ENCODE measurements at places on chromosomes 7 and 10.
A peak's percentile ranks its signal among the peaks of the same experiment; 100 is the strongest.

DNA sequence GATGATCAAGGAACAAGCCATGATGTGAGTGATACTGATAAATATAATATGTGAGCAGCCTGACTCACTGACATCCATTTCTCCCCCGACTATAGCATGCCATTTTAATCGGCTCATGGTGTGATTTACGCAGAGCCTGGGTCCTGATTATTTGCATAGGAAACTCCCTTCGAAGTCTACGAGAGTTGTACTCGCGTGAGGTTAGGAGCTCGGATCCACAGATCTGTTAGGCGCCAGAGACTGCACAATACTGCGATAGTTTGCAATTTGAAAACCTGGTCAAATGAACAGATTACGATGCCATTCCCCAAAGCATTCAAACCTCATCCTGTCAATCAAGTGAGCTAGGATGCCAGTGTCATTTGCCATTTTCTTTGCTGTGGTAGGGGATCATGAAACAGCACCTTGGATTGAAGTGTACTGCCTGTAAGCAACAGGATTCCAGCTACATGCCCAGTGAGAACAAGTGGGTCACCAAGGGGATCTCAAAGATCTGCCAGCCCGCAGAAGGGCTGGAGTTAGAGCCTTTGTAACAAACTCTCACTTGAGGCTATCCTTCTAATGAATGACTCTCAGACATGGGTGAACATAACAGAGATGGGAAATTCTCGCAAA, 158.3 kb downstream of the FRMD4A start:
- no peak for DNase-seq

DNA sequence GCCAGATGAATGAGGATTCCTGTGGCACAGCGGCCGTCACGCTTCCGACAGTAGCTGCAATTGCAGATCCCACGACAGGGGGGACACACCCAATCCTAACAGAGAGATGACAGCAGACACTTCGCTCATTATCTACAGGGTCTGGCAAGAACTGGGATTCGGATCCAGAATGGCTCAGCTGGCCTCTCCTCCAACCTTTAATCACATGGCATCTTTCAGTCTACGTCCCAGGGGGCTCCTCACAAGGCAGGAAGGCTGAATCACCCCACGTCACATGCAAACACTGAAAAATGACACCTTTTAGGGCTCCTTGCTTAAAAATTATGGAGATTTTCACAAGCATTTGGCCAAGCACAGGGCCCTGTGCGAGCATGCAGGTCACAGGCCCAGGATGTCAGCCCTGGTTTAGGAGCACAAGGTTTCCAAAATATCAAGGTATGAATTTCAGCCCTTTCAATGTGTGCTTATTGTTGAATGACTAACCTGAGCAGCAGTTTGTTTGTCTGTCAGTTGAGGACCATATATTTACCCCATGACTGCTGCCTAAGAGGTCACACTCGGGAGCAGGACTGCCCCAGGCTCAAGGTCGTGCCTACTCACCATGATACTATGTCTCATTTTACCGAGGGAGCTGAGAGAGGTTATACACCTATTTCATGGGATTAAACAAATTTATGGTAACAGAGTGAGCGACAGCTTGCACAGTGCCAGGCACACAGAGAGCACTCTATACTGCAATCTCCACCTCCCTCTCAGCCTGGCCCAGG, 42.5 kb downstream of the CDCA7L start:
- no peak for DNase-seq

DNA sequence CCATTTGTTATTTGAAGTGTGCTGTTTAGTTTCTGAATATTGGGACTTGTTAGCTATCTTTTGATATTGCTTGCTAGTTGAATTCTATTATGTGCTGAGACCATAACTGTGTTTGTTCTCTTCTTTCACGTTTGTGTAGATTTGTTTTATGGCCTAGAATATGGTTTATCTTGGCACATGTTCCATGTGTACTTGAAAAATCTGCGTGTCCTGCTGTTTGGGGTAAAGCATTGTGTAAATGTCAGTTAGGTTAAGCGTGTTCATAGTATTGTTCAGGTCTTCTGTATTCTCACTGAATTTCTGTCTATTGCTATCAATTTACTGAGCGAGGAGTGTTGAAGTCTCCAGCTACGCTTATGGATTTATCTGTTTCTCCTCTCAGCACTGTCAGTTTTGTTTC, 19.4 kb downstream of the MMP21 start:
- no peak for DNase-seq

- DNase-seq: no peak
Observed at GRCh38 chr7:10706875-10707493, 266.7 kb upstream of the PHF14 start.

DNA sequence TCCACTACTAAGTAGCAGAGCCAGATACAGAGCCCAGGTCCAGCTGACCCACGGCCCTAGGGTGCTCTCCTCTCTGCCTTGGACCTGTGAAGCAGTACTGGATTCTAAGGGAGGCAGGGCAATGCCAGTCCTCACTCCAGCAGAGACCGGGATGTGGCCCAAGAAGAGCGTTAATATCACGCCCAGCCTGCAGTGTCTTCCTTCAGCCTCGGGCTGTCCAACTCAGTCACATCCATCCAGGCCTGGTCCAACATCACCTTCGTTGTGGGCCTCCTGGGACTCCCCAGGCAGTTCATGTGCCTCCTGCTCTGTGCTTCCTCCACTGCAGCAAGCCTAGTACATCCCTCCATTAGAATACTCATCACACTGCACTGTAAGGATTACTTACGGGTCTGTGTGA, 114.5 kb downstream of the GRID1 start:
- DNase-seq: peak; percentile 53

GRCh38 chr10:30490289-30491000, 56.5 kb downstream of the MAP3K8 start:
- no peak for DNase-seq

- DNase-seq: peak; percentile 22
Observed at GRCh38 chr10:11685787-11686218, 56.4 kb upstream of the ECHDC3 start.

Data from BE2C (cell line).